ENCODE measurements at places on chromosomes 6 and 20.

DNA sequence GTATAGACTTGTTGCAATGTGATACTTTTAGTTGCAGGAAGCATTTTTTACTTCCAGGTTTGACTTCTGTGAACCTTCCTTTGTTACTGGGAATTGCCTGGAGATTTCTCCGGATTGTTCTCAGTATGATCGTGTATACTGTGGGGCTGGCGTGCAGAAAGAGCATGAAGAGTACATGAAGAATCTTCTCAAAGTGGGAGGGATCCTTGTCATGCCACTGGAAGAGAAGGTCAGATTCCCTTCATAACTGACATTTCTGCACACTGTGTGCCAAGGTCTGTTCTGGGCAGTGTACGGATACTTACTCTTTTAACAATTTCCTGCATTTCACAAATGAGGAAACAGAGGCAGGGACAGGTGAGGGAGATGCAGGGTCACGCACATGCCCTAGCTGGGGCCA is 9.7 kb downstream of the PCMTD2 start:
- no peak for DNase-seq

DNA sequence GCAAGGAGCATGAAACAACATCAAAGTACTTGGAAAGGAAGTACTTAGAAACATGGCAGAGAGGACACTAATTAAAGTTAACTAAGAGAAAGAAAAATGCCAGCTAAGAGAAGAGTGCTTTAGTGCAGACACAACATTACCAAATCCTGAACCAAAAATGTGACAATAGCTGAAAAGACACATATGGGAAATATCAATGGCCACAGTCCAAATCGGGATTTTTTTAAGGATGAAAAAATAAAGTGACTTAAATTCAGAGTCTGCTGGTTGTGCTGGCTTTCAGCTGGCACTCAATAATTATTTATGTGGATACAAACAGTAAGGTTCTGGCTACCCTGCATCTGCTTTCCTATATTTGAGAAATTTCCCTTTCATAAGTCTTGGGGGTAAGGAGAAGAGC is 12.6 kb upstream of the DST start:
- DNase-seq = no peak

DNA sequence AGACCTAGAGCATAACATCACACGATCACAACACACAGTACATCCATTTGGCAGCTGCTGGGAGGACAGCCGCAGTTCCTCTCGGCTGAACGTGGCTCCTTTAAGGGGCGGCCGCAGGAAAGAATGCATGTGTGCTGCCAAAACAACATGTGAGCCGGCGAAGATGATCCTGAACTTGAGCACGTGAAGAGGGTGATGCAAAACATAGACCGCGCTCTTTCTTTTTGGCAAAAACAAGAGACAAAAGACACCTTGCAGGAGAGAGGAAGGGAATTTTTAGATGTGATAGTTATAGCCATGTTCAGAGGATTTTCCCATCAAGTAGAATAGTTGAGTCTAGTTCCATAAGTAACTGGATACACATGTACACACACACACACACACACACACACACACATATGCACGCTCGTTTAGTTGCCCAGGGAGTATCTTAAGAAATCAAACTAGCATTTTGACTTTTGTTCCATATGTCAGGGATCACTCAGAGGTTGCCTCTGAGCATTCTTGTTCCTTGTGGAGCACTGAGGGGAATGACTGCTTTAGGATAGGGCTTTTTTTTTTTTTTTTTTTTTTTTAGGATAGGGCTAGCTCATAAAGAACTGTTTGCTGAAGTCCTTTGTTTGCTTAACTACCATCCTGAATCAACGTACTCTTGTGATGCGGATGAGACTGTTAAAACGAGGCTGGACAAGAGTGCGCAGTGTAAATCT is 21.7 kb upstream of the RANBP9 start:
- DNase-seq = no peak

- no peak for DNase-seq
Observed at GRCh38 chr6:6806844-6807518, 218.5 kb downstream of the LY86 start.

GRCh38 chr20:17617868-17618672 is 48.2 kb downstream of the DSTN start:
- DNase-seq = peak; percentile 1

DNA sequence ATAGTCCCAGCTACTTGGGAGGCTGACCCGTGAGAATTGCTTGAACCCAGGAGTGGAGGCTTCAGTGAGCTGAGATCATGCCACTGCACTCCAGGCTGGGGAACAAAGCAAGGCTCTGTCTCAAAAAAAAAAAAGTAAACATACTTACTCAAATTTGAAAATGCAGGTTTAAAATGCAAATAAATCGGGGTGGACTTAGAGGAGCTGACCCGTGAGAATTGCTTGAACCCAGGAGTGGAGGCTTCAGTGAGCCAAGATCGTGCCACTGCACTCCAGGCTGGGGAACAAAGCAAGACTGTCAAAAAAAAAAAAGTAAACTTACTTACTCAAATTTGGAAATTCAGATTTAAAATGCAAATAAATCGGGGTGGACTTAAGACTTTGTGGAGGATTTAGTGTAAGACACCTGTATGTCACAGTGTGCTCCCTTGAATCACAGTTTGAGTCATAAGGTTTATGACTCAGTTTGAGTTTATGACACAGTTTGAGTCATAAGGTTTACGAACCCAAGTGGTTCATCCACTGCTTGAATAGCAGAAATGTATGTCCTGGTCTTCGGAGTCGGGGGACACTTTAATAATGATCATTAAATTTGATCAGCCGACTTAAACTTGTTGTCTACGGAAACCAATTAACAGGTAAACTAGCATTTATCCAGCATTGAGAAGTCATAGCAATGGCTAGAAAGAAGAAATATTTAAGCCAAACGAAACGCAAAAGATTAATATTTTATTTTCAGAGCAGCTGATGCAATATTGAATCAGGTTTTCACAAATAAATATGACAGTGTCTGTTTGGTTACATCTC is 6.8 kb upstream of the MRPS10 start:
- no peak for DNase-seq

- no peak for DNase-seq
Observed at GRCh38 chr20:55744896-55745295, 260.4 kb downstream of the CBLN4 start.

GRCh38 chr6:161068321-161068741 is 76.8 kb downstream of the MAP3K4 start:
- no peak for DNase-seq

DNA sequence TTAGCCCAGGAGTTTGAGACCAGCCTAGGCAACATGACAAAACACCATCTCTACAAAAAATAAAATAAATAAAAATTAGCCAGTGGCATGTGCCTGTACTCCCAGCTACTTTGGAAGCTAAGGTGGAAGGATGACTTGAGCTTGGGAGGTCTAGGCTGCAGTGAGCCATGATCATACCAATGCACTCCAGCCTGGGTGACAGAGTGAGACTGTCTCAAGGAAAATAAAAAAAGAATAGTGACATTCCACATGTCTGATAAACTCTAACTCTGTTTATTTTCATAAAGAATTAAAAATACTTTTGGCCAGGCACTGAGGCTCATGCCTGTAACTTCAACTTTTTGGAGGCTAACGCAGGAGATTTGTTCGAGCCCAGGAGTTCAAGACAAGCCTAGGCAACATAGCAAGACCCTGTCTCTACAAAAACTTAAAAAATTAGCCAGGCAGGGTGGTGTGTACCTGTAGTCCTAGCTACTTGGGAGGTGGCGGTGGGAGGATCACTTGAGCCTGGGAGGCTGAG is 115.1 kb downstream of the GJA1 start:
- no peak for DNase-seq

DNA sequence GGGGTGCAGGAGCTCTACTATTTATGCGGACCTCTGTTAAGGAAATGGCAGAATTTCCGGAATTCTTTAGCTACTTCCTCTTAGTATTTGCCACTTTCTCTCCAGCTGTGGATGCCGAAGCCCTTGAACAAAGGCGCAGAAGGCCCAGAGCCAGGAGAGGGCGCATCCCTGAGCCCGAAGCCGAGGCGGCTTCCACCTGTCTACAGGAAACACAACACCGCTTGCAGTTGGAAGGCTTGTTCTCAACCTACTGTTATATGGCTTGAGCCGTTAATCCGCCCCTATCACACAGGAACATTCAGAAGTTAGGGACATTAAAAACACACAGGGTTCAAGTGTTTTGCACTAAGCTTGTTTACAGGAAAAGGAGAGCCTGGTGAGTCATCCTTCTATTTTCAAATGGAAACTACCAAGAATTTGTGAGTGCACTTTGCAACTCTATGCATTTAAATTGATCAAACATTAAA is 417.1 kb downstream of the BCKDHB start:
- peak; percentile 30 for DNase-seq

DNA sequence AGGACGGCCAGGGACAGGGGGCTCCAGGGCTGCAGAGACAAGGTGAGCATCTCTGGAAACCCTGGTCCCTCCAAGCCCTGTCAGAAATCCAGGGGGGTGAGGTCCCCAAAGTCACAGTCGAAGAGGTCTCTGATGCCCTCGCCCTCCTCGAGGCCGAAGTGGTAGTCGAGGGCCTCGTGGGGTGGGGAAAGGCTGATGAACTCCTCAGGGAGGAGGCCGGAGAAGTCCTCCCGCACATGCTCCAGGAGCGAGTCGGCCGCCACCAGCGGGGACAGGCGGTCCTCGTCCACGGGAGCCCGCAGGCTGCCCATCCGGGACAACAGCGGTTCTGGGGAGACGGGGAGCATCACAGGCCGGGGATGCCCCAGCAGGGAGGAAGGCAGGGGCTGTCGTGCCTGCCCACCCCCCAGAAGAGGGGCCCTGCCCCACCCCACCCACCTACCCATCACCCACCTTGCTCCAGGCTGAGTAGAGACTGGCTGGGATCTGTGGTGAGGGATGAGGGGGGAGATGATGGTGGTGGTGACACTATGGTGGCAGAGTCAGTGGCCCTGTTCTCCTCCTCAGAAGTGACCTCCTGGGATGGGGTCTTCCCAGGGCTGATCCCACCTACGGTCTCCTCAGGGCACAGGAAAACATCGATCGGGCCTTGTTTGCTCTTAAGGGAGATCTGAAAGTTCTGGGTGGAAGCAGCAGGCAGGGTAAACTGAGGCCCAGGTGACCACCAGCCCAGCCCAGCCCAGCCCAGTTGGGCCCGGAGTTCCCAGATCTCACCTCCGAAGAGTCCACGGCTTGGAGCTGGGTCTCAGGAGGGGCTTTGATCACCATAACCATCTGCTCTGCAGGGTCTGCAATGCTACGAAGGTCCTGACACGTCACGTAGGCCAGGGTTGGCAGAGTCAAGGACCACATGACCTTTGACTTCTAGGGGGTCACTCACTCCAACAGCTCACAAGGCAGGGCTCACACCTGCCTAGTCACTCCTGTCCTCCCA is 2.7 kb upstream of the NECAB3 start:
- no peak for DNase-seq

GRCh38 chr20:35947489-35947888 is 6.8 kb downstream of the SCAND1 start:
- peak; percentile 8 for DNase-seq

GRCh38 chr20:841568-842546 is 8.3 kb downstream of the FAM110A start:
- peak; percentile 23 for DNase-seq

DNA sequence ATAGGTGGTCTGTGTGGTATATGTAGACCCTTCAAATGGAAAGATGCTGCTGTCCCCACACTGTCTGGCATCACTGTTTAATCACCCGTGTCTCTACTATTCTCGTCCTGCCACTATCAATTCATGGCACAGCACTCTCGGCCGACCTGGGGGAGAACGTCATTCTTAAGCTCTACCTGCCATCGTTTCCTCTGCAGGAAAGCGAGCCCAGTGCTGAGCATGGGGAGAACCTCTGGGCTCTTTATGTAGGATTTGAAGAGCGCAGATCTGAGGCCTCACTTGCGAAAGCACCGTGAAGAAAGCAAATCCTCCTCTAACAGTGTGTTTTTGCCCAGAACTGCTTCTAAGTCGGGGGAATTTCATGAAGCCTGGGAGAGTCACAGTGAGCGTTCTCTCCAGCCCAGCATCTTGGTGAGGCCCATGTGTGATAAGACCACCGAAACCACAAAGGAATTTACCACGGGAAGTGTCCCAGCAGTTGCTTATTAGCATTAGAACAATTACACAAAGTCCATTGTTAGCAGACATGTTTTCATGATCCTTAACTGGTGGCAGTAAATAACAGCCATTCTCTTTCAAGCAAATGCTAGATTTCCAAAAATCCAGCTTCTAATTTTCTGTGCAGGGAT is 124.3 kb downstream of the SCML4 start:
- DNase-seq = no peak

GRCh38 chr20:51104960-51105920 is 82.3 kb upstream of the KCNG1 start:
- no peak for DNase-seq

DNA sequence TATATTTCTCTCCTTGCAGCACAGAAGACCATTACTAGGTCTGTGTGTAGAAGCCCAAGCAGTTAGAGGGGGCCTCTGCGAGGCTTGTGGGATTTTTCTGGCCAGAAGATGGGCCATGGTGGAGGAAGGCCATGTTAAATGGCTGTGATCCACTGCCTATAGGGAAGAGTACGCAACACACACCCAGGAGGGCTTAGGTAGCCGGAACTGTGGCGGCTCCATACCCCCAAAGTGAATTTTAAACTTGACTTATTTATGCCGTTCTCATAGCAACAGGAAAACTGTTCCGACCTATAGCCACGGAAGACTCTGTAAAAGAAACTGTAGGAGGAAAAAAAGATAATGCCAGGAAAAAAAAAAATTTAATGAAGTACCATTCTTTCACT is 69.5 kb downstream of the SLX4IP start:
- DNase-seq = no peak

GRCh38 chr6:76940191-76940590 is 523.1 kb downstream of the HTR1B start:
- no peak for DNase-seq

- DNase-seq = no peak
Observed at GRCh38 chr6:36809941-36810803, 29.1 kb downstream of the CPNE5 start.

GRCh38 chr20:41837669-41838224 is 219.6 kb upstream of the CHD6 start:
- DNase-seq = no peak

GRCh38 chr20:44537993-44538392 is 16.1 kb upstream of the SERINC3 start:
- no peak for DNase-seq

- DNase-seq = peak; percentile 89
Observed at GRCh38 chr6:79630883-79631692, at the start of gene SH3BGRL2. SH3BGRL2 (plus strand) TSS chr6:79631329; CDS start chr6:79631462, 133 bp downstream.

GRCh38 chr6:167130712-167131684 is 8.1 kb downstream of the CCR6 start:
- no peak for DNase-seq

- DNase-seq = no peak
Observed at GRCh38 chr20:5938456-5939029, 11.8 kb downstream of the TRMT6 start.

DNA sequence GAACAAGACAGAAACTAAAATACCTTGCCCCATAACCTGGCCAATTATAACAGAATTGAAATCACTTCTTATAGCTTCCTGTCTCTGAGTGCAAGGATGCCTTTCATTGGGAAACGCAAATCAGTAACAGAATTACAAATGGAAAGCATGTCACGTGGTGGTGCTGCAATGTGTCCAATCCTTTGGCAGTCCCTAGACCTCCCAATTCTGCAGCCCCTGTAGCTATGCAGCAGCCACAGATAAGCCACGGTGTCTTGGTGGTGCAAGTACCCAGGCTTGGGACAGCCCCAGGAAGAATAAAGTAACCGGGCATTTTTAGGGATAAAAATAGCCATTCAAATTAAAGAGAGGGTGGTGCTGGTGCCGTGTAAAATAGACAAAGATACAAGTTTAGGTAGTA is 134.6 kb upstream of the CCN2 start:
- DNase-seq = no peak
